Activated T-helper 1 cell treated with anti-CD3 and anti-CD28 coated beads, Interleukin-12 subunit alpha, Interleukin-12 subunit beta, Interleukin-2, Interleukin-4 antibody, amounts not matched to agents 30 ng/mL and 10 ng/mL and 1 ng/mL, durations not matched to agents 14 hours and 24 hours and 36 hours (primary cell): ENCODE measurements at places on chromosomes 7 and 10. TPM values are rescaled to one million over a fixed set of nuclear protein-coding genes. Genes with fewer than 3 reads are reported as not detected.

MLXIPL gene
- total RNA-seq = not detected in 2 replicates

TBXAS1 gene
- total RNA-seq = 2.4 and 3.1 TPM in 2 replicates

SUN3 gene
- not detected in 2 replicates for total RNA-seq

DMBT1 gene
- not detected in 2 replicates for total RNA-seq

AGBL3 gene
- 1.5 and 1.9 TPM in 2 replicates for total RNA-seq

EDRF1 gene
- total RNA-seq = 43.4 and 43.9 TPM in 2 replicates

OR9A4 gene
- total RNA-seq = not detected in 2 replicates

CHST15 gene
- total RNA-seq = 0.15 and 0.18 TPM in 2 replicates

GPR26 gene
- not detected in 2 replicates for total RNA-seq

MAGI2 gene
- total RNA-seq = 0.10 and 0.17 TPM in 2 replicates

LIPF gene
- not detected in 2 replicates for total RNA-seq

HSPA12A gene
- total RNA-seq = 0.05 TPM in 1 of 2 replicates, not detected in the other

TMEM229A gene
- not detected in 2 replicates for total RNA-seq

GPNMB gene
- total RNA-seq = 0.83 and 1.2 TPM in 2 replicates

GFRA1 gene
- total RNA-seq = not detected in 2 replicates

ANLN gene
- total RNA-seq = 23.8 and 31.0 TPM in 2 replicates

BEND7 gene
- total RNA-seq = not detected in 2 replicates

PRPF18 gene
- 24.8 and 25.6 TPM in 2 replicates for total RNA-seq

FLNC gene
- 0.03 and 0.07 TPM in 2 replicates for total RNA-seq

PGAM2 gene
- 0.42 and 0.78 TPM in 2 replicates for total RNA-seq

IL6 gene
- 0.32 and 0.54 TPM in 2 replicates for total RNA-seq

BAIAP2L1 gene
- total RNA-seq = 1.7 and 2.7 TPM in 2 replicates

MEIG1 gene
- 0.44 TPM in 1 of 2 replicates, not detected in the other for total RNA-seq
